Fibroblast of mammary gland (primary cell): ENCODE measurements at places on chromosomes 4 and X.
A peak's percentile ranks its signal among the peaks of the same experiment; 100 is the strongest.

- no peak for DNase-seq
Measured at GRCh38 chr4:176210101-176210500, 14.7 kb upstream of the SPATA4 start.

DNA sequence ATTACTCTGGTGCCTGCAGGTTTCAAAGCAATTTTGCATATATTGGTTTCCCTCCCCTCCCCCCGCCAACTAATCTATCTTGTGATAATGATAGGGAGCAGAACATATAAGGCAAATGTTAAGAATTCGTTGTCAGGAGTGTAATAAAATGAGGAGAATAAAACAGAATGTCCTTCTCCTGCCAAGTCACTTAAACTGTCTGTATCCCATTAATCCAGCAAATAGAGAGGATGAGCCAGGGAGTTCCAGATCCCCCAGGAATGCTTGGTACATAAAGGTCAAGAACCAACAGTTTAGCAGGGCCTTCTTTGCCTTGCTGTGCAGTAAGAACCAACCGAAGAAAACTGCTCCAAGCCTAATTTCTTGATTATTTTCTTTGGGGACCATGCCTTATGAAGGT, 141.4 kb downstream of the AMELX start:
- peak; percentile 33 for DNase-seq

DNA sequence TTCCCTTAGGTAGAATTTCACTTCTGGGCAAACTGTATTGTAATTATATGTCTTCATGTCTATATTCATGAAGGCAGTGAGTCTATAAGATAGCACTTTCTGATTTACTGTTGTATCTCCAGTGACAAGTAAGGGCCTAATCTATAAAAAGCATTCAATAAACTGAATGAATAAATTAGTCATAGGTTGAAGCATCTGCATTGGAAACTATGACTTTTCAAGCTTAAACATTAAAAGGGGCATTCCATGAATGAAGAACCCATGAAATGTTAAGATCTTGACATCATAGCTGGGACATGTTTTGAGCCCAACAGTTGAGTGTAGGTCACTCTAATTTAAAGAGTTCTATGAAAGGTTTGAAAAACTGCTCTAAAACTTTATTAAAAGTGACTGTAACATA, 159.3 kb upstream of the LCORL start:
- DNase-seq: no peak

- peak; percentile 1 for DNase-seq
Measured at GRCh38 chr4:45554423-45554822, 569.4 kb downstream of the GABRG1 start.

GRCh38 chr4:105192474-105192873, 45.8 kb downstream of the TET2 start:
- DNase-seq: no peak

DNA sequence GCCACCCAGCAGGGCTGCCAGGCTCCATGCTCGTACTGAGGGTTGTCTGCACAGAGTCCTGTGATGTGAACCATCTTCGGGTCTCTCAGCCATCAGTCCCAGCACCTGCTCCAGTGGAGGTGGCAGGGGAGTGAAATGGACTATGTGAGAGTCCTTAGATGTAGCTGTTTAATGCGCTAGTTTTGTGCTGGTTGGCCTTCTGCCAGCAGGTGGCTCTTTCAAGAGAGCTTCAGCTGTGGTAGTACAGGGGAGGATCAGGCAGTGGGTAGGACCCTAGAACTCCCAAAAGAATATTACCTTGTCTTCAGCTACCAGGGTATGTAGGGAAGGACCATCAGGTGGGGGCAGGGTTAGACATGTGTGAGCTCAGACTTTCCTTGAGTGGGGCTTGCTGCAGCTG, 1066.0 kb downstream of the GLUD2 start:
- DNase-seq: no peak

GRCh38 chr4:120692964-120693363, 229.6 kb downstream of the PRDM5 start:
- DNase-seq: peak; percentile 92

DNA sequence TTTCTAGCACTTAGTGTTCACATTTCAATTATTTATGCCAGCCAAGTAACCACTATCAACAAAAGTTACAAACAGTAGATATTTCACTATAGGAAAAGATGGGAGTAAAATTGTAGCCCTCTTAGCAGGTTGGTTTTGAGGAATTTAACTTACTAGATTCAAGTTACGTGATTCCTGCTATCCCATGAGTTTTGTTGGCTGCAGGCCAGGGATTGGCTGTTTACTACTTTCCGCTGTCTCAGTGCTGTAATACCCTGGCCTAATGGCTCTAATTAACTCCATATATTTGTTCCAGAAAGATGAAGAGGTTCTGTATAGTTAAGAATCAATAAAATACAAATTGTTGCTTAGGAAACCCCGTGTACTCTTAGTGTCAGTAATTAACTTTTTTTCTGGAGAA, 55.5 kb upstream of the MAGED1 start:
- DNase-seq: peak; percentile 77

DNA sequence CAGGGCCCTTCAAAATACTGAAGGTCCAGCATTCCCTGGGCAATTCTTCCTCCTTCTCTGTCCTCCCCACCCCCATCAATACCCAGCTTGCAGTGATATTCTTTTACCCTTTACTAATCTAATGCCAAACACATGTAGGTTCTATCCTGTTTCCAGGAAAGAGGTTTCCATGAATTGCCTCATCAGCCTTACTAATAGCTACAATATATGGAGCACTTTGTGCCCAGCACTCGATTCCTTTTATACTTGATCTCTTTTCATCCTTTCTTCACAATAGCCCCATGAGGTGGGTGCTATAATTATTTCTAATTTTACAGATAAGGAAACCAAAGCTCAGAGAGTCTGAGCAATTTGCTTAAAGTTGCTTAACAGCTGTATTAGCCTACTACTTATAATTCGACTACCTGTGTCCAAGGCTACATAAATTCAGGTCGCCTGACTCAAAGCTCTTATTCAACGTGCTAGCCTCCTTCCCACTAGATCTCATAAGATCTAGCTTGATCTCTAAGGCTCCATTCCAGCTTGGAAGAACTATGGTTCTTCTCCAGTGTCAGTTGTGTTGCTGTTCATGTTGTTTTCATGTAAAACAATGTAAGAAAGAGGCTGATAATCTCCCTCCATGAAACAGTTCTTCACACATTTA, 229.6 kb upstream of the PGRMC2 start:
- DNase-seq: peak; percentile 88

GRCh38 chrX:76127341-76127740, 45.5 kb upstream of the PBDC1 start:
- no peak for DNase-seq

DNA sequence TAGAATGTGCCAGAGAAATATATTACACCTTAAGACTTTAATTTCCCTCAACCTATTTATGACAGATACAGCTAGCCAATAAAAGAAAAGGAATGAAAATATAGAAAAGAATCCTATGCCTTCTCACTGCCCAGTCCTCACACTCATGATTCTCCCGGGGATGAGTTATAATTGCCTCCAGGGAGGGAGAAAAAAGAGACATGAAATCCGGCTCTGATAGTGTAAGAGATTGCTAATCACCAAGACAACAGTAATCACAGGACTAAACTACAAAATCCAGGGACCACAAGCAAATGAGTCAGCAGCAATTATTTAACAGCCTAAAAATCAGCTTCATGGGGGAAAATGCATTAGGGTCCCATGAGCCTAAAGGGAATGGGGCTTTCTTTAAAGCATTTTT, 95.9 kb upstream of the DUSP21 start:
- peak; percentile 43 for DNase-seq

DNA sequence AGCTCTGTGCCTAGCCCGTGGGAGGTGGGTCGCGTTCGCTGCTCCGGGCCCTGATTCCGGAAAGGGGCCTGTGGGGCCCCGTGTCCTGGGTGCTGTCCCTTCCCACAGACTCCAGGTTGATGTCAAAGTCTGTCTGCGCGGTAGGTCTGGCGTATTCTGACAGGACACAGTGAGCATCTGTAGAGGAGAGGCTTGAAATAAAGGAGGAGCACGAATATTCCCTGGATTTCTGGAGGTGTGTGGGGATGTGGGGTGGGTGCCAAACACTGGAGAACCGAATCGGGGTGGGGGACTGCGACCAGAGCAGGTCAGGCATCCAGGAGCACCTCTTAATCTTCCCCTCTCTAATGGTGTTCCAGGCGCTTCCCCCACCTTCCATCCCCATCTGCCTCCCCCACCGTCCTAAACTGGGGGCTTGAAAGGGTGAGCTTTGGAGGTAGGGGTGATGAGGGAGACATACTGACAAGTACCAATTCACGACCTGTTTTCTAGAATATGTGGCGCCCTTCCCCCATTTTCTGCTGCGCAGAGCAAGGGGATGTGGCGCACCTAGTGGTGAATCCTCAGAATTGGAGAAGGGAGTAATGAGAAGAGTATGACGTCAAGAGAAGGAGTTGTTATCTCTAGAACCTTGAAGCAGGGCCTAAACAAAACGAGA, 877 bp downstream of the GPRASP1 start:
- DNase-seq: peak; percentile 42

- peak; percentile 8 for DNase-seq
Measured at GRCh38 chr4:188495169-188495568, 355.9 kb downstream of the TRIML1 start.

GRCh38 chr4:127155116-127155515, 477.6 kb upstream of the INTU start:
- DNase-seq: peak; percentile 31

GRCh38 chr4:69656653-69657158, 3.7 kb upstream of the UGT2A1 start:
- no peak for DNase-seq

DNA sequence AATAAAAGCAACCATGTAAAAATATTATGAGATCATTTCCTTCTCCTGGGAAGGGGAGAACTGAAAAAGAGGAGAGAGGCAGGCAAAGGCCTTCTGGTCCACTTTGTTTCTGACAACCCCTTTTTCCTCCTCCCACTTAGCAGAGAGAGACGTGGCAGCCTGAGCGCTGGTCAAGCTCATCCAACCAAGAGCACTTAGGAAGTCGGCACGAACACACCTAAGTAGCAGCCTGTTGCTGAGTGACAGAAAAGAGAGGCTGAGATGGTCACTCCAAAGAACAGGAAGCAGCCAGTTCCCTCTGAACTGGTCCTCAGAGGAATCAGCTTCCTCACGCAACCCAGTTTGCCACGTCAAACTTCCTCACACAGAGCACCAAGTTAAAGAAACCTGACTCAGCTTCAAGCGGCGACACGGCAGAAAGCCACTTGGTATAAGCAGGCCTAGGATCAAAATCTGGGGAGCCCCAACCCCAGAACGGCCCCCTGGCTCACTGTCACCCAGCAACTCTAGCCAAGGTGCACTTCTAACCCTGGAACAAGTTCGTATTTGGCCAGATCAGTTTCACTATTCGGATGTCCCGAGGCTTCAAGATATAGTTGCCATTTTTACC, 861 bp downstream of the SEC24D start:
- peak; percentile 92 for DNase-seq

- DNase-seq: no peak
Measured at GRCh38 chrX:114635986-114636385, 52.1 kb downstream of the HTR2C start.

- no peak for DNase-seq
Measured at GRCh38 chr4:81648576-81649275, 177.0 kb upstream of the RASGEF1B start.

GRCh38 chr4:184699941-184700340, 34.0 kb downstream of the CENPU start:
- DNase-seq: no peak

DNA sequence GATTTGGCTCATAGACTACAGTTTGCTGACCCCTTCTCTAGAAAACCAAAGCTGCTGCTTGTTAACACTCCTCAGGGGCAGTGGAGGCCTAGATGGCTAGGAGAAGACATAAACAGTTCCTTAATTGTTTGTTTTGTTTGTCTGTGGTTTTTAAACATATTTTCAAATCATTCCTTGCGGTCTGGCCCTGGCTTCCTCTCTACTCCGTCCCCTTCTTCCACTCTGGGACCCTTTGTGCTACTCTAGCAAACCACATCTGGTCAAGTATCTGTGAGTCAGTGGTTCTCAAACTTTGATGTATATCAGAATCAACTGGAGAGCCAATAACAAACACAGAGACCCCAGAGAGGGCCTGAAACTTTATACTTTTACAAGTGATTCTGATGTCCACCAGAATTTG, 36.1 kb downstream of the FRMPD4 start:
- peak; percentile 14 for DNase-seq

DNA sequence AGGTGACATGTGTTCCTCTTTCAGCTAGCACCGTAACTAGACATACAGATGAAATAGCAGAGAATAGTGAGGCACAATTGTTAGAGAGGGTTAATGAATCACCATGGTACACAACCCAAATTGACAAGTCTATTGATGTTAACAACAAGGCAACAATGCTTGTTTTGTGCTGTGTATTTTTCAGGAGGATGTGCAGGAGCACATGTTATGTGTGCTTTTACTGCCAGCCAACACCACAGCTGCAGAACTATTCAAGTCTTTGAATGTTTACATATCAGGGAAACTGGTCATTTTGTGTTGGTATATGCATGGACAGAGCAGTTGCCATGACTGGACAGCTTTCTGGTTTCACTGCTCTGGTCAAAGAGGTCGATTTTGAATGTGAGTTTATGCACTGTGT, 32.8 kb downstream of the STBD1 start:
- no peak for DNase-seq

GRCh38 chr4:252065-252601, 53.1 kb downstream of the ZNF732 start:
- no peak for DNase-seq

- no peak for DNase-seq
Measured at GRCh38 chr4:141215030-141215429, 5.7 kb upstream of the ZNF330 start.

DNA sequence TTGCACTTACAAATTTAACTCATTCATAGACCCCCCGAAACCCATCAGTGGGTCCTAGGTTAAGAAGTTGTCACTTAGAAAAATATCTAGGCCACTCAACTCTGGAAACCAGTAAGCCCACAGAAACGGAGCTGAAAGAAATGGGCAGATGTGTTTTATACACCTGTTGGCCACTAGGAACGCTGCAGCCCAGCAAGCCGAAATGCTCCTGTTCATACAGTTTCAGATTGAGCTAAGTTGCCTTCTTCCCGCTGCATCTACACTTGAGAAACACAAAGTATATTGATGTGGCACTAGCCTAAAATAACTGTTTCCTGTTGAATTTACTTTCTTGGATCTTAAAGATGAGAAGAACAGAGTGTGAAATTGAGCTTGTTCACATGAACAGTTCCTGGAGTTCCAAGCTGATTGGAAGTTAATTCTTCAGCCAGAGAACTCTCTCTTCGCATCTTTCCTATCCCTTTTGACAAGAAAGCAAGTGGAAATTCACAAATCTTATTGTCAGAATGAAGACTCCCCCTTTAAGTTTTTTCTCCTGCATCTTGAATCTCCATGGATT, 174.1 kb downstream of the RBMX2 start:
- DNase-seq: peak; percentile 40

GRCh38 chr4:38675146-38676121, 11.4 kb downstream of the KLF3 start:
- DNase-seq: peak; percentile 88

GRCh38 chr4:40401096-40401495, 66.0 kb downstream of the CHRNA9 start:
- no peak for DNase-seq

DNA sequence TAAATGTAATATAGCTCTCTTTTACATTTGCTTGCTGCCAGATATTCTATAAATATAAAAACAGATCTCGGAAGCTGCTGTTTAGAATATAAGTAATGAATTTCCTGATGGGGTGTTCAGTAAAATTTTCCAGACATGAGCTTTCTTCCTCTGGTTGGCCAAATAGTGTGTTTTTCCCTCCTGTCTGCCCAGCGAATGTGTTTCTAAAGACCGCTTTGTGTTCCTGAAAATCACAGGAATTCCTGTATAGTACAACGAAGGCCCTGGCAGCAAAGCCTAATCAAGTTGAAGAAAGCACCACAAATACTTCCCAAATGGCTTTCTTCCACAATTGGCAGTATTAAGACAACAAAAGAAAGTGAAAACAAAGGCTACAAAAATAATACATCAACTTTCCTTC, 494.1 kb downstream of the INPP4B start:
- no peak for DNase-seq

GRCh38 chrX:41050359-41050758, 34.9 kb upstream of the USP9X start:
- DNase-seq: no peak
